Left lobe of liver (tissue), 2 donors: ENCODE measurements at places on chromosomes 2 and 18.

DNA sequence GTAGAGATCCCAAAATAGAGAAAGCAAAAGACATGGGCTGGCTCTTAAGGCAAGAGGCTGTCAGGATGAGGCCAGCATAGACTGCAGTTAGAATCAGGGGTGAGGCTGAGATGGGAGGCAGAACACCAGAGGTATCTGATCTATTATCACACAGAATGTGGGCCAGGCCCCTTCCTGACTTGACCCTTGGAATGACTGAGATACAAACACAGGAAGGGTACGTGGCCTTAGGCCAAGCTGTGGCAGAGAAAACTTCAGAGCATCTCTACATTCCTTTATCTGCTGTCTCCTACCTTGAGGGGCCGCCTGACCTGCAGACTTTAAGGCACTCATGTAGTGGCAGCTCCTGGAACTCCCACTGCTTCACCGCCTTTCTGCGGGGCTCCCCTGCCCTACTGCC, 28.4 kb downstream of the TMEM17 start:
- DNase-seq, result no peak

- no peak for DNase-seq
These were observed 609.1 kb upstream of the SYT4 start for GRCh38 chr18:43886341-43886740.

GRCh38 chr2:223945755-223946154, 620 bp upstream of the WDFY1 start:
- DNase-seq, result no peak

GRCh38 chr18:44741511-44741910, 60.8 kb downstream of the SETBP1 start:
- DNase-seq, result no peak

DNA sequence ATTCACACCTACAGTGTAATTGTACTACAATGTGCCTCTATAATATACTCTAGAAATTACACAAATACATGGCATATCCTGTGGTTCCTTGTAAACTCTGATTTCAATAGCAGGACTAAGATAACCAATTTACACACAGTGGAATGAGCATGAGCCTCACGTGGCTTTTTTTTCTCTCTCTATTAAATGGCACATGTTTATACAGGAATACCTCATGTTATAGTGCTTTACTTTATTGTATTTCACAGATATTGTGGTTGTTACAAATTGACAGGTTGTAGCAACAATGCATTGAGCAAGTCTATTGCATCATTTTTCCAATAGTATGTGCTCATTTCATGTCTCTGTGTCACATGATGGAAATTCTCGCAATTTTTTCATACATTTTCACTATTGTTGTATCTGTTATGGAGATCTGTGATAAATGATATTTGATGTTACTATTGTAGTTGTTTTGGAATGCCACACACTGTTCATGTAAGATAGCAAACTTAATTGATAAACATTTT, 260.0 kb downstream of the FSIP2 start:
- no peak for DNase-seq

GRCh38 chr18:34637094-34637801, 72.8 kb upstream of the DTNA start:
- DNase-seq, result no peak

GRCh38 chr2:101740555-101740964, 43.1 kb downstream of the MAP4K4 start:
- no peak for DNase-seq

GRCh38 chr2:126059379-126059778, 596.6 kb upstream of the GYPC start:
- DNase-seq, result no peak

GRCh38 chr18:10100941-10101701, 187.3 kb downstream of the VAPA start:
- DNase-seq, result no peak

DNA sequence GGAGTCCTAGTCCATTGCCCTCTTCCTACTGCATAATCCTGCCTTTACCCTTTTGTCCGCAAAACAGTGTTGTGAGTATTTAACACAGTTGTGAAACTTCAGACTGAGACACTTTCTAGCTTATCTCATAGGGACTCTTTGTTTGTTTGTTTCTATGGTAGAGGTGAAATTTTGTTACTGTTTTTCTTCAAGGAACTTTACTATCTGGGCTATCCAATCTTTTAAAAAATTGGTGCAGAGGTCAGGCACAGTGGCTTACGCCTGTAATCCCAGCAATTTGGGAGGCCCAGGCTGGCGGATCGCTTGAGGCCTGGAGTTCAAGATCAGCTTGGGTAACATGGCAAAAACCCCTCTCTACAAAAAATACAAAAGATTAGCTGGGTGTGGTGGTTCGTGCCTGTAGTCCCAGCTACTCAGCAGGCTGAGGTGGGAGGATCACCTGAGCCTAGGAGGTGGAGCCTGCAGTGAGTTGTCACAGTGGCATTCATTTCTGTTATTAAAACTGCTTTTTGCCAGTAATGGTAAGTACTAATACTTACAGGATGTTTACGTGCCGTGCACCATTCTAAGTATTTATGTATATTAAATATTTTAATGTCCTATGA, 18.8 kb downstream of the GMCL1 start:
- DNase-seq, result no peak

DNA sequence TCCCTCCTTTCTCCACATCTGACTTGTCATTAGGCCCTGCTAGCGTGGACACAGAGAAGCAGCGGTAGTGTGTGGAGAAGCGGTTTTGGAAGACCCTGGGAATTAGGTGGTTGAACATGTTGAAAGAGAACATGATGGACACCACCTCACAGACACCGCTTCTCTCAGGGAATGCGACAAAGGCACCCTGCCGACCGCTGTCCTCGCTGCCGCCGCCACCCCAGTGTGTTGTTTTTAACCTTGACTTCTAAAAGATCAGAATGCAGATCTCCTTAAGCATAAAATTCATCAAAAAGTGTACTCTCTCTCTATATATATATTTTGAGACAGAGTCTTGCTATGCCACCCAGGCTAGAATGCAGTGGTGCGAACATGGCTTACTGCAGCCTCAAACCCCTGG, 33.2 kb downstream of the AQP4 start:
- no peak for DNase-seq

GRCh38 chr2:55391615-55392242, 27.9 kb downstream of the CCDC88A start:
- DNase-seq, result no peak

- DNase-seq, result no peak
These were observed 16.3 kb downstream of the SLC8A1 start for GRCh38 chr2:40435426-40436092.

DNA sequence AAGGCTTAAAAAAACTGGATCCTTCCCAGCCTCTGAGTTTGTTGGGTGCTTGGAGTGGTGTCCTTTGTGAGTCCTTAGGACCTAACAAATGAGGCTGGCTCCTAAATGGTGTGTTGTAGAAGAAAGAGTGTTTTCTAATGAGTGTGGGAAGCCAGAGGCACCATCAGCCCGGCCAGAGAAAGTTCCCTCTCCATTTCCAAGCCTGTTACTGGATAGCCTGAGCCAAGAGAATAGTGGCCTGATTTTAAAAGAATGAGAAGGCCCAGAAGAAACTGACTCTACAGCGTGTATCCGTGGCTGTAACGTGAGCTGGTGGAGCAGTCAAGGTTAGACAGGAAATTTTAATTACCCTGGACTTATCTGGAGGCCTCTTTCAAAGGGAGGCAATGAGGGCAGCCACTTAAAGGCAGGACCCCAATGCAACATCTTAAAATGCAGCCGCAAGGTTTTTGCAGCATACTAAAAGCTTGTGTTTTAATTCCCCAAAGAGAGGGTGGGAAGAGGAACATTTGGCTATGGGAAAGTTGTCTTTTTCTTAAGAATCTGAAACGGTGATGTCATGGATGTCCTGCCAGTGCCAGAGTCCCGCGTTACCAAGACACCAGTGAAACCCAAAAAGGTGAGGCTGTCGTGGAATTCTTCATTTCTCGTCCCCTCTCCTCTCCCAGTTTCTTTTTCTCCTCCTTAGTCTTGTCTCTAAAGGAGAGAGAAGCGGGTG, 4.6 kb downstream of the EFHD1 start:
- DNase-seq, result no peak

- no peak for DNase-seq
These were observed 240.2 kb downstream of the KCNS3 start for GRCh38 chr2:18118703-18119102.

DNA sequence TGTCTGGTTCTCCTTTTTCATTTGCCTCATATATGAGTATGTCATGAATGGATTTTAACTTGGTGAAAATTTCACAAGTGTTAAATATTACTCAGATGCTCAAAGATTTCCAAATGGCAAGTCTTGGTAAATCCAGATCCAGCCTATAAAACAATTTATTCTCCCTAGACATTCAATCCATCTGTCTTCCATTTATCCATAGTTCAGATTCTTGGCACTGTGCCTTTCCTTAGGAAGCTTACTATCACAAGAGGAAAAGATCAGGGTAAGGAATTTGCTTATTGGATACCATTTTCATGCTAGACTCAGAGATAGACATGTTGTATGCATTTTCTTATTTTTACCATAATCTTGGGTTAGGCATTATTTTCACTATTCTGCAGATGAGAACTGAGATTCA, 72.5 kb upstream of the LRRTM1 start:
- no peak for DNase-seq

DNA sequence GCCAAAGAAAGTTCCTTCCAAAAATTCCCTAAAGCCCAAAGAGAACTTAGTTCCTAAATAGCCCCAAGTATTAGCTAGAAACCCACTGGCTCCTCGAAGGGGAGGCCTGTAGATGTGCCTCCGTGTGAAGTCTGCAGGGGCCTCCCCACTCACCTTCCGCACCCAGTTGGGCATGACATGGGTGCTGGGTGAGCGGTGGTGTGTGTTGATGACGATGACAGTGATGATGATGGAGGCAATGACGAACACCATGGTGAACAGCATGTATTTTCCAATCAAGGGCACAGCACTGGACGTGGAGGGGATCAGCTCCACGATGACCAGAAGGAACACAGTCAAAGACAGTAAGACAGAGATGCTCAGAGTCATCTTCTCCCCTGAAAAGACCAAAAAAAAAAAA, 14.5 kb downstream of the CHRNA1 start:
- no peak for DNase-seq

GRCh38 chr2:105184420-105184819, 57.1 kb upstream of the GPR45 start:
- DNase-seq, result no peak

DNA sequence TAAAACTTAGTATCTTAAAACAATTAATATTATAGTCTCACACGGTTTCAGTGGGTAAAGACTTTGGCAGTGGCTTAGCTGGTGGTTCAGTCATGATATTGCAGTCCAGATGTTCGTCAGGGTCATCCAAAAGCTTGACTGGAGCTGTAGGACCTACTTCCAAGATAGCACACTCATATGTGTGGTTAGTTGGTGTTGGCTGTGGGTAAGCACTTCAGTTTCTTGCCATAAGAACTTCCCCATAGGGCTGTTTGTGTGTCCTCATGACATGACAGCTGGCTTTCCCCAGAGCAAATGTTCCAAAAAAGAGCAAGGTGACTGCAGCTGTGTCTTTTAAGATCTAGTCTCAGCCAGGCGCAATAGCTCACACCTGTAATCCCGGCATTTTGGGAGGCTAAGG, 48.5 kb upstream of the EPC2 start:
- no peak for DNase-seq

DNA sequence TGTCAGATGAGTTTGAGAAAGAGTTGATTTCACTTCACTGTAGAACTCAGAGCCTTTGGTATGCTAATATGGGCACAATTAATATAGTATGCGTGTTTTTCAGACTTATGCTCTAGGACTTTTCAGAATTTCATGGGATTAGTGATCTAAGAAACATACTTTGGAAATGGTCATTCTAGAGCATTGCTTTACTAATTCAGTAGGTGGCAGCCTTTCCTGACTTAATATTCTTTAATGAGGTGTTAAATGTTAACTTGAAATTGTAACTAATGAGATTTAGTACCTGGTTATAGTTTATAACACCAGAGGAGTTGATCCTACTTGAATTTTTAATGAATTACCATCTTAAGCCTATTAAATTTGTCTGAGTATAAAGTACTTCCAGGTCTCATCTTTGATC, 28.4 kb downstream of the ACTR2 start:
- DNase-seq, result no peak

- no peak for DNase-seq
These were observed 304.0 kb downstream of the LPIN1 start for GRCh38 chr2:12050396-12050795.

DNA sequence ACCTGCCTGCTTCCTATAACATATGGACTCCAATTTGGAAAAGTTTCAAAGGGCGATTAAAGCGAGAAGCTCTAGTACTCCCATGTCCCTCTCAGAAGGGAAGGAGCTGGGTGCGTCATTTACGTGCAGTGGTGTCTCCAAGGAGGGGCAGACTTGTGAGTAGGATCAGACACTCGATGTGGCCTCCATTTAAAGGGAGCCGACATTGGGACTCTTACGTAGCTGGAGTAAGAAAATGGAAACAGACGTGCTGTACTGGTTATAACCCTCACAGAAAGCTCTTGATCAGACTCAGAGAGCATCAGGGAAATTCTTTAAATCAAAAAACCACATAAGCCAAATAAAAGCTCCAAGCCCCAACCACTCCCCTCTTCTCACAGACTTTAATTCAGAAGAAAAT, 198.5 kb downstream of the KLHL29 start:
- DNase-seq, result no peak

- no peak for DNase-seq
These were observed 20.8 kb downstream of the RBMS1 start for GRCh38 chr2:160472839-160473251.

- DNase-seq, result no peak
These were observed 323.9 kb upstream of the DSEL start for GRCh38 chr18:67840379-67840778.

DNA sequence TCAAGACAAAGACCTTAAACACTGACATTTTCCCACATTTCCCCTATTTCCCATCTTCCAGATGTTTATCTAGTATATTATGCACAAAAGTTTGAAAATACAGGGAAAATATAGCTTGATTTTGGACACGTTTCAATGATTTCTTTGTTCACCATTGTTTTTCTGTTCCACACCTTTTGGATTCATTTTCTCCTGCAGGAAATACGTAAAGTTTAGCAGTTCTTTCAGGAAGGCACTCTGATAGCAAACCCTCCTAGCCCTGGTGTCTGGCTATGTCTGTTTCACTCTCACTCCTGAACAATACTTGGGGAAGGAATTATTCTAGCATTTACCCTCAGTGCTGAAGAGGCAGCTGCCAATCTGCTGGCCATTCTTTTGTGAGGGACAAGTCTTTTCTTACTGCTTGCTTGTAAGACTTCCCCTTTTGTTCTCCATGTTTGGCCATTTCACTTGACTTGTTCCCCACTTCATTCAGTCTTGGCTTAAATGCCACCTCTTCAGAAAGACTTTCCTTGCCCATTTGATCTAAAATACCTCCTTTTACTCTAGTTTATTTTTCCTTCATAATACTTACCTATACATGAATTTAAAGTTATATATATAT, 195.4 kb downstream of the RNF152 start:
- no peak for DNase-seq

- DNase-seq, result no peak
These were observed 47.7 kb downstream of the RAPGEF4 start for GRCh38 chr2:172783165-172783898.
